Activated CD4-positive, alpha-beta T cell treated with anti-CD3 and anti-CD28 coated beads, Interleukin-2, amount 50 U/mL, for 1 hour (primary cell): ENCODE measurements at places on chromosomes 6 and 20.

- no peak for DNase-seq
These were observed 36.1 kb downstream of the SERAC1 start for GRCh38 chr6:158131926-158132325.

- DNase-seq, result no peak
These were observed 313.2 kb downstream of the HIVEP2 start for GRCh38 chr6:142631517-142632385.

GRCh38 chr6:164404812-164405488, 904.5 kb downstream of the C6orf118 start:
- no peak for DNase-seq

GRCh38 chr6:10733151-10733715, 10.4 kb downstream of the TMEM14C start:
- DNase-seq, result no peak

GRCh38 chr6:30152016-30152673, 8.9 kb downstream of the TRIM10 start:
- DNase-seq, result no peak

DNA sequence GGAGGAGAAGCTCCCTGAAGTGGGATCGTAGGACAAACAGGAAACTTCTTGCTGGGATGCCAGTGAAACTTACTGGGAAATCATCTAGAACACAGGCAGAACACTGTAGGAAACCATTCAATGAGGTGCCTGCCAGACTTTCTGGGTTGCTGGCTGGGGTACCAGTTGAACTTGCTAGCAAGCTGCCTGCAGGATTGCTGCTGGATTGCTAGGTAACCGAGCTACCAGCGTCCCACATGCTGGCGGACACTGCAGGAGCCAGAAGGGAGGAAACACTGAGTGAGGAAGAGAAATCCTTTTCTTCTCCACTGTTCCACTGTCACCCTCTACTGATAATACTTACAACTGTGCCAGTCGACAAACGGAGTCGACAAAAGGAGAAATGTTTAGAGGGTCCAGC, 91.3 kb upstream of the SLC35B3 start:
- DNase-seq, result no peak

DNA sequence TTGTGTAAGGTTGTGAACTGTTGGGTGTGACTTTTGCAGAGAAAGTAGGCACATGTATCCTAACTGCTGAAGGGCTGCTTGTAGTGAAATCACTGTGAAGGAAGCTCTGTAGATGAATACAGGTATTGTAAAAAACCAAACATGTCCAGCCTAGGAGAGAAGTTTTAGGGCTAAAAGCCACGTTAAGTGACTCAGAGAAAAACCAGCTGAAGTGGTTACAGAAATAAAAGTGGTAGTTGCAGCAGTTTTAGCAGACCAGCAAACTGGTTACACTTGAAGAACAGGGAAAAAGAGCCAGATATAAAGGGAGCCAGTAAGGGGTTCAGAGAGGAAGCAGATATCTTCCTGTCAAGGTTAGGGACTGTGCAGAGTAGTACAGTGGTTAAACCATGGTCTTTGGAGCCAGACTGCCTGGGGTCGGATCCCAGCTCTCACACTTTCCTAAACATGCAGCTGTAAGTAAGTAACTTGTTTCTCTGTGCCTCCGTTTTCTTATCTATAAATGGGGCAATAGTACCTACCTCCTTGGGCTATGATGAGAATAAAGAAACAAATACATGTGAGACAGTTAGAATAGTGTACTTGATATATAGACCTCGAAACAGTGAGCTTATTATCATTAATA, 33.8 kb upstream of the RNF8 start:
- no peak for DNase-seq

DNA sequence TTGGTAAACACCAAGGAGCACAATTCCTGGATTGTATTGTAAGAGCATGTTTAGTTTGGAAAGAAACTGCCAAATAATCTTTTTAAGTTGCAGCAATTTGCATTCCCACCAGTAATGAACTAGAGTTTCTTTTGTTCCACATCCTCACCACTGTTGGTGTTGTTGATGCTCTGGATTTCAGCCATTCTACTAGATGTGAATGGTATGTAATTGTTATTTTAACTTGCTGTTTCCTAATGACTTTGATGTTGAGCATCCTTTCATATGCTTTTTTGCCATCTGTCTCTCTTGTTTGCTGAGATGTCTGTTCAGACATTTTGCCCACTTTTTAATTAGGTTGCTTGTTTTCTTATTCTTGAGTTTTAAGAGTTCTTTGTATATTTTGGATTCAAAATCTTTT, 1654.1 kb downstream of the GRIK2 start:
- DNase-seq, result no peak

- no peak for DNase-seq
These were observed 46.4 kb downstream of the SASH1 start for GRCh38 chr6:148389086-148389485.

GRCh38 chr6:93183531-93183972, 235.8 kb downstream of the EPHA7 start:
- DNase-seq, result no peak
